ENCODE measurements at places on chromosomes 1 and 21.

- DNase-seq: no peak
Measured at GRCh38 chr1:202565890-202566602, 144.2 kb downstream of the SYT2 start.

- no peak for DNase-seq
Measured at GRCh38 chr1:154272999-154273563, 652 bp downstream of the HAX1 start.

DNA sequence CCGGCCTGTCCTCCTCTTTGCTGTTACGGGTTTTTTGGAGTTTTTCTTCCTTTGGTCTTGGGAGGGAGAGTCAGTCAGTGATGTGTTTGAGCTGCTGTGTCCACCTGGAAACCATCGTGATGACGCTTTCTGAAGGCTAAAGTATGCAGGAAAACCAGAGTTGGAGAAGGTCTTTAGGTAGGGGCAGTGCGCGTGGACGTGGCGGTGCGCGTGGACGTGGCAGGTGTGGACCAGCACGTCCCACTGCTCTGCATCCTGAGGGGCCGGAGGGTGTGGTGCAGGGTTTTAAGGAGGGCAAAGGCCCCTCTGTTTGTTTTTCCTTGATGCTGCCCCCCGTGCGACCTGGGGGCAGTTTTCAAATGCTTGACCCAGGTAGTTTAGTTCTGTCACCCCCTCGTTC lies 29.9 kb downstream of the PRKCZ start:
- DNase-seq: no peak

DNA sequence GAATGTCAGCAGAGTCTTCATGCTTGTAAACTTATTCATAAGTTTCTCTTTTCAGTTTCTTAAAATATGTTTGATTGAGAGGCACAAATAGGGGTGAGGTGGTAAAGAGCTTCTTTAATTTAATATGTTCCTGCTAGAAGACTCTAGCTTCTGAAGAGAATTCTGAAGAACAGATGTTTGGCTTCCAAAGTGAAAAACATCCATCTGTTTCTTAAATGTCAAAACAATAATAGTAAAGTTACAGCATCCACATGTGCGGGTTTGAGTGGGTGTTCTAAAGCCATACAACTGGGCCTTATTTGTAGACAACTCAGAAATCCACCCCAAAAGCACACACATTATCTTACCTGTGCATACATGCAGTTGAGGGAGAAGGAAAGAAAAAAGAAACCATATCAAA lies 144.0 kb upstream of the ADGRL4 start:
- DNase-seq: no peak

- no peak for DNase-seq
Measured at GRCh38 chr1:27257155-27257554, 22.7 kb downstream of the WDTC1 start.

- DNase-seq: no peak
Measured at GRCh38 chr21:28338701-28339305, 653.9 kb downstream of the LTN1 start.

- DNase-seq: no peak
Measured at GRCh38 chr1:16521288-16521583, 7.2 kb upstream of the RNU1-1 start.

All from C1 segment of cervical spinal cord (tissue), 14 donors.